ENCODE measurements at places on chromosomes 5 and 9. TPM values are rescaled to one million over a fixed set of nuclear protein-coding genes. Genes with fewer than 3 reads are reported as not detected.

Gene C8G
- not detected for polyA plus RNA-seq

Gene PKN3
- 0.93 TPM for polyA plus RNA-seq

Gene TRIP13
- 0.63 TPM for polyA plus RNA-seq

Gene IL5
- not detected for polyA plus RNA-seq

Gene C5orf52
- polyA plus RNA-seq: not detected

Gene DMAC1
- polyA plus RNA-seq: 54.9 TPM

Gene SV2C
- not detected for polyA plus RNA-seq

Gene NPR3
- polyA plus RNA-seq: not detected

Gene EDIL3
- not detected for polyA plus RNA-seq

Gene TMEM215
- polyA plus RNA-seq: not detected

Gene FOXD4
- polyA plus RNA-seq: 0.12 TPM

Gene PCAT7
- not detected for polyA plus RNA-seq

Gene DND1
- polyA plus RNA-seq: 0.15 TPM

Gene SLC28A3
- polyA plus RNA-seq: not detected

All from naive thymus-derived CD4-positive, alpha-beta T cell (primary cell).